ENCODE measurements at places on chromosomes 5 and 9. TPM values are rescaled to one million over a fixed set of nuclear protein-coding genes. Genes with fewer than 3 reads are reported as not detected.

Gene GLRA1
- not detected for total RNA-seq

Gene PDGFRB
- total RNA-seq, result 215 TPM

Gene PCDHA11
- 1.4 TPM for total RNA-seq

Gene DBN1
- 63.5 TPM for total RNA-seq

Gene LRRC19
- total RNA-seq, result not detected

Gene N4BP3
- total RNA-seq, result 2.6 TPM

Gene ARID3C
- 1.2 TPM for total RNA-seq

Gene VAV2
- total RNA-seq, result 20.5 TPM

Gene C5
- total RNA-seq, result 14.8 TPM

Gene ARRDC3
- 178 TPM for total RNA-seq

Gene ANKRD31
- 0.53 TPM for total RNA-seq

Gene DYNC2I2
- total RNA-seq, result 28.4 TPM

Gene UGT3A1
- not detected for total RNA-seq

DNA sequence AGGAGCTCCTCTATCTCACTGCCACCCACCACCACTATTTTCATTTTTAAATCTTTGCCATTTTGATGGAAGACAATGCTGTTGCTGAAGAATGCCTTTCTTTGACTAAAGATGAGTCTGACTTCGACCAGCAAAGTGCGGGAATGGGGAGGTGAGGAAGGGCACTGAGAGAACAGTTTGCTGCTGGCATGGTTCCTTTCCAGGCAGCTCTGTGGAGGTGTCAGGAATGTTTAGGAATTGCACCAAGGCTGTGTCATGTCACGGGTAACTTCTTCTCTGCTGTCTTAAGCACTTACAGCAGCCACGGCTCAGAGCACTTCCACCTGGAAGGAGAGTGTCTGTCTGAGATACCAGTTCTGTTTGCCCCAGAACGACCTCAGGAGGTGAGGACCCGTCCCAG lies 41.4 kb upstream of the SHB start:
- peak; percentile 0 for DNase-seq

GRCh38 chr5:128305341-128305740 lies 221.8 kb downstream of the SLC12A2 start:
- DNase-seq, result no peak

- DNase-seq, result no peak
Observed at GRCh38 chr9:118686959-118687358, 682.3 kb downstream of the BRINP1 start.

GRCh38 chr5:126716861-126717260 lies 60.1 kb upstream of the LMNB1 start:
- DNase-seq, result no peak

DNA sequence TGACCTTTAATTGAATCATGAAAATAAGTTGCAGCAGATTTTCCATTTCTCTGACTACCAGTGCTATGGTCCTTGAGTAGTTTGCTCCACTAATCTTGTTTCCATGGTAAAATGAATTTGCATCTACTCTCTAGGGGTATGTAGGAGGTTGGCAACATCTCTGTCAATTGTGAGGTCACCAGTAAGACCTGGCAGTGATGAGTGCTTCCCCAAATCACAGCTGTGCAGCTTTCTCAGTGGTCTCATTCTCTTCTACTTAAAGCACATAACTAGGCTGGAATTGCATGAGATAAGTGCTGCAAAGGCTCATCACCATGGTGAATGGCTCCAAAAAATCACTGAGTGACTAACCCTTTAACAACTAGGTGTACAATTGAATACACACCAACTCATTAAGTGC lies 36.3 kb downstream of the ADAMTS19 start:
- DNase-seq, result no peak

DNA sequence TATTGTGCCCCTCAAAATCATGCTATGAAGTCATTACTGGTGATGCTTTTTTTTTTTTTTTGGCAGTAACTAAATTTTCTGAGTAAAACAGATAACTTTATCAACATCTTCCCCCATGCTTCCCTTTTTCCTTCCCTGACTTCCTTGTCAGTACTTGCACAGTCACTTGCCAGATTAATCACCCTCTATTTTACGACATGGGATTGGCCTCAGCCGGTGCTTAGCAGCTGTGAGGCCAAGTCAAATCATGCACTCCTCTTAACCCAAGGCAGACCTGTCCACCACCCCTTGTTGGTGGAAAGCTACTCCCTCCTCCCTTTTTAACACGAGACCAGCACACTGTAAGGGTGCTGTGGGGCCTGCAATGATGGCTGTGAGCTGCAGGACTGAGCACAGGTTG lies 118.0 kb upstream of the OTULINL start:
- DNase-seq, result no peak

GRCh38 chr9:127862075-127863011 lies 7.9 kb upstream of the ENG start:
- peak; percentile 88 for DNase-seq

DNA sequence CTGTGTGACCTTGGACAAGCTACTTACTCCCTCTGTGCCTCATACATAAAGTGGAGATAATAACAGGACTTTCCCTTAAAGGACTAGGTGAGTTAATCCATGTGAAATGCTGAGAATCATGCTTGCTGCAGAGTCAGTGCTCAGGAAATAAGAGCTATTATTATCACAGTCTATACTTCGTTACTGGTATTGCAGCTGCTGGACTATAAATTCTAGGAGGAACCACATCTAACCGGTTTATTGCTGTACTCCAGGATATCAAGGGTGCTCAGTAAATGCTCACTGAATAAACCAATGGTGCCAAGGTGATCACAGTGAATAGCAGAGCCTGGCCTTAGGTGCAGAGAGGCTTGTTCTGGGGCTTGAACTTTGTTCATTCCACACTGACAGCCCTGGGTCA lies 69.3 kb downstream of the HSPA4 start:
- DNase-seq, result no peak

DNA sequence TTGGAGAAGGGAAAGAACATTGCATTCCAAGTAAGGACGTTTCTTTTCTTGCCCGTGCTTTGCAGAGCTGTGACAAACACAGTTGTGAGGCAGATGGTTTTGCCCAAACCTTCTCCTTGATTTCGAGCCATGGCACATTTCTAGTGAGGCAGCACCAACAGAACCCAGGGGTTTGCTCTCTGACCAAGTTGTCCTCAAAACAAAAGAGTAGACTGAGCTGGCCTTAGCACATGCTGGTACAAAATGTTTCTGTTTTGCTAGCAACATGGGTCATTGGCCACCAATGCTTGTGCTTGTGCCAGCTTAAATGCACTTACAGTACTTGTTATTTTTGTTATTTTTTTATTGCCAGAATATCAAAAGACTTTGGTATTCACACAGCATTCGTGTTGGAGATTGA lies 328.8 kb downstream of the GADD45G start:
- no peak for DNase-seq

GRCh38 chr5:163585206-163585605 lies 79.8 kb downstream of the MAT2B start:
- DNase-seq, result no peak

DNA sequence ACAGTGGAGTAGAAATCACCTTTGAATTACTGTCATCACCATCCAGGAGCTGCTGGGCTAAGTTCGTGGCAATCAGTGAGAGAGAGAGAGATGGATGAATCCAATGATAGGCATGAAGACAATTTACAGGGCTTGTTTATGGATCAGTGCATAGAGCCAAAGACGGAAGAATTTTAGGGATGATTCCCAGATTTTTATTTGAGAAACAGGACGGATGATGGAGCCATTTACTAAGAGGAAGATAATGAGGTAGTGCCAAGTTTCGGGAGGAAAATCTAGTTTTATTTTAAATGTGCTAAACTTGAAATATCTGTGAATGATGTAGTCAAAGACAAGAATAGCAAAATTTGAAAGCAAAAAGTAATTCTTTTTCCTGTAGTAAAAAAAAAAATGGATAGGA lies 394.2 kb upstream of the PAPPA start:
- no peak for DNase-seq

DNA sequence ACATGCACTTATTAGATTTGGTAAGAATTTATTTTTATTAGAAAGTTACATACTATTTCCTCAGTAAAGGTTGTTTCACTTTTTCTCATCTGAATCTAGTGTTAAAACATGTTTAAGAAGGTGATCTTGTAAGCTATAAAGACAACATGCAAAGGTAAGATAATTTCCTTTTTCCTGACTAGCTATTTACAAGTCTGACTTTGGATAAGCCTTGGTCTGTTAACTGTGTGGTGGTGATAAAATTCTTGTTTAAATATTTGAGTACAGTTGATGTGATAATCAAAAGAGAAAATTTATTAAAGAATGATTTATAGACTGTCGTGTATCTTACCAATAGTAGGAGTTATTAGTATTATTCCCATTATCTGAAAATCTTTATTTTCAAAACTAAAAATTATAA lies 36.9 kb upstream of the GPR21 start:
- DNase-seq, result no peak

- no peak for DNase-seq
Observed at GRCh38 chr9:20945269-20945668, 86.2 kb downstream of the HACD4 start.

DNA sequence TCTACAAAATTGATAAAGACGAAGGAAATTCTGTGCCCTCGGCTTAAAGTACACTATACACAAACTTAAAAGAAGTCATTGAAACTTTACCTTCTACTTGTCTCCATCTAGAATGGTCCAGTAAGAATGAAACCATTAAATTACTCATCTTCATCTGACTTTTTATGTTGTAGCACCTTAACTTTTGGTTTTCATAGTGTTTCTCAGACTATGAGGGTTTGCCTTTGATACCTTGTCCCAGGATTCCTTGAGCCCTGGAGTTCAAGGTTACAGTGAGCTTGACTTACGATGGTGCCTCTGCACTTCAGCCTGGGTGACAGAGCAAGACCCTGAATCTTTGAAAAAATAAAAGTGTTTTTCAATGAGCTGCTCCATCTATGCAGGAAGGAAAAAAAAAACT lies 132.2 kb downstream of the CDC42SE2 start:
- DNase-seq, result no peak

GRCh38 chr5:53126521-53126920 lies 17.0 kb upstream of the MOCS2 start:
- no peak for DNase-seq

DNA sequence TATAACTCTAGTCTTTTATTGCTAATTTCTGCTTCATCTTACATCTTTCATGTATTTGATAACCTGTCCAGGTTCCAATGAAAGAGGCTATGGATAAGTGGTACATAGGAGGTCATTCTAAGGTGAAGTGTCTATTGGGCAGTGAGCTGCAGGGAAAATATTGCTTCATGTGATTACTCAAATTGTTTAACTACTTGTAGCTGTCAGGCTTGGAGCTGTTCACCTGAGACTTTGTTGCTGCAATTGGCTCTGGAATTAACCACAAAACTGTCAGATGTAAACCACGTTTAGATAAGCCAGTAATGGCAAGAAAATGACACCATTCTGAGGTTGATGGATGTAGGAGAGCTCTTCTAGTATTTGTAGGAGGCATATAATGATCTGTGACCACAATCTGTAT lies 26.0 kb downstream of the ADAMTSL1 start:
- no peak for DNase-seq

DNA sequence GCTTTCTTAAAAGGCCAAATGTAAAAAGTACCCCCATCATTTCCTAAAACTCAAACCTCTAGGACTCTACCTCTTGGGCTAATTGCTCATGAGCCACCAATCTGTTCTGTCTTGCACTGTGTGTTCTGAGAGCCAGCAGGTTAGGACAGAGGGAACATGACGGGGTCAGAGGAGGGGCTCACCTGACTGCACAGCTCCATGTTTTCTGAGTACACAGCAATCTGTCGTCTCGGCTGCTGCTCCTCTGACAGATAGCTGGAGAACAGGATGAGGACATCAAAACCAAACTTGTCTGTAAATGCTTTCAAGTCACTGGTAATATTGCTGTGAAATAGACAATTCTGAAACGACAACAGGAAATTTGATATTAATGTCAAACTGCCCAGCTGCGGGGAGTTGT lies 50.9 kb upstream of the PCA3 start:
- no peak for DNase-seq

- no peak for DNase-seq
Observed at GRCh38 chr5:32628049-32628844, 42.9 kb downstream of the SUB1 start.

- no peak for DNase-seq
Observed at GRCh38 chr9:135503371-135504261, 3.1 kb downstream of the MRPS2 start.

DNA sequence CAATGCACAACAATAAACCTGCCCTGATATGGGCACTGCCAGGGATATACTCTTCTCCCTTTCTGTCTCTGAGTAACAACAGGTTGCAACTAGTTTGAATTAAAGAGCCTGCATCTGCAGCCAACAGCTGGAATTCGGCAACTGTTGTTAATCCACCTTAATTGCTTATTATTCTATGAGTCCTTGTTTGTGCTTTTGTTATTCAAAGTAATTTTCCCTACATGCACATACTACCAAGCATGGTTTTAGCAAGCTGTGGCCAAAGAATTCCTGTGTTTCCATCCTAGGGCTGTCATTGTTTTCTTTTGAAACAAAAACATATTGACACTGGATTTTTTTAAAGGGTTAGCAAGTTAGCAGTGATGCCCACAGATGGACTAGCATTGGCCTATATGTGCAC lies 171.5 kb downstream of the EFNA5 start:
- no peak for DNase-seq

- DNase-seq, result no peak
Observed at GRCh38 chr5:113574417-113574816, 60.9 kb downstream of the YTHDC2 start.

All from sciatic nerve (tissue), 2 donors.